ENCODE measurements at places on chromosomes 1 and 21. TPM values are rescaled to one million over a fixed set of nuclear protein-coding genes. Genes with fewer than 3 reads are reported as not detected.
A peak's percentile ranks its signal among the peaks of the same experiment; 100 is the strongest.

CCDC27 gene
- 0.97 TPM for total RNA-seq

DNA sequence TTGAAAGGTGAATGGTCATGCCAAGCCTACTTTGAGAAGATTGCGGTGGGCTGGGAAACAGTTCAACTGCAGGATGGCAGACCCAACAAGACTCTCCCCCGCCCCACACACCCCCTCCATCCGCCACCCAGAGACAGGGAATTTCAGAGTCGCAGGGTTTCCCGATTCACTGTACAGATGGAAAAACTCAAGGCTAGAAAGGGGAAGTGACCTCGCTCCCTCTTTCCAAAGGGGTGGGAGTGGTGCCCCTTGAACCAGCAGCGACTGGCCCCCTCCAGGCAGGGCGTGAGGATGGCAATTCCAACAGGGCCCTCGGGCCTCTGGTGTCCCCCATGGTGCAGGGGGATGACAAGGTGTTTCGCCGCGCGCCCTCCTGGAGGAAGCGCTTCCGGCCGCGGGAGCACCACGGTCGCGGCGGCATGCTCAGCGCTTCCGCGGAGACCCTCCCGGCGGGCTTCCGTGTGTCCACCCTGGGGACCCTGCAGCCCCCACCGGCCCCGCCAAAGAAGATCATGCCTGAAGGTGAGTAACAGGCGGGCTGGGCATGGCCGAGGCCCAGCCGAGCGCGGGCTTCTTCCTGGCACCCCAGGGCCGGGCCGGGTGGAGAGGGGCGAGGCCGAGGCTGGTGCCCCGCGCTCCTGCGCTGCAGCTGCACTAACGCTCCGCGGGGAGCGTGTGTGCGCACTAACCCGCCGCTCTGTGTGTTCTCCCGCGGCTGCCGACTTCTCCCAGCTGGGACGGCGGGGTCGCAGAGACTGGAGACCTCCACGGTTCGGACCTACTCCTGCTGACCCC lies 10.4 kb downstream of the MYOG start:
- DNase-seq, result no peak
- H3K4me1 ChIP-seq, result no peaks in the 10 kb centered on the region
- H3K4me3 ChIP-seq, result peak overlapping the region; percentile 12
- no peak overlapping the region for H3K27ac ChIP-seq

DNAJC8 gene
- 43.7 TPM for total RNA-seq

- H3K4me1 ChIP-seq, result no peaks in the 10 kb centered on the region
- no peaks in the 10 kb centered on the region for H3K36me3 ChIP-seq
- H3K4me3 ChIP-seq, result no peak overlapping the region
- DNase-seq, result no peak
- no peaks in the 10 kb centered on the region for H3K27me3 ChIP-seq
- H3K27ac ChIP-seq, result no peak overlapping the region
Measured at GRCh38 chr21:15421947-15422346, 307.8 kb upstream of the USP25 start.

ZNF648 gene
- 0.34 TPM for total RNA-seq

DNA sequence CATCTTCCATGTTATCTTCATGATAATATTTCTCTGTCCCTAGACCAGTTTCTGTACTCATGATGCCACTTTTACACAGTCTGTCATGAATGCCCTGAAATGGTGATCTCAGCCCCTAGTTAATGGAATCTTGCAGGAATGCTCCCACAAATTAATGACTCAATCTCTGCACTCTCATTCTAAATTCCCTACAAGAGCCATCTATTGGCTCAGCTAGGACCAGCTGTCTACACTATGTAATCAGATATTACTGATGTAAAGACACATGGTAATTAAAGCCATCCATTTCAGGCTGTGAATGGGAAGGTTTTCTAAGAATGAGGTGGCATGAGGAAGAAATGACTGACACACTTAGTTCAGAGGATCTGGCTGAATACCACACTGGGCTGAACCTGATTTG lies 199.1 kb upstream of the KCND3 start:
- no peak overlapping the region for H3K4me3 ChIP-seq
- no peaks in the 10 kb centered on the region for H3K4me1 ChIP-seq
- DNase-seq, result no peak
- no peak overlapping the region for H3K27ac ChIP-seq
- H3K27me3 ChIP-seq, result no peaks in the 10 kb centered on the region

HPCA gene
- total RNA-seq, result not detected

DNA sequence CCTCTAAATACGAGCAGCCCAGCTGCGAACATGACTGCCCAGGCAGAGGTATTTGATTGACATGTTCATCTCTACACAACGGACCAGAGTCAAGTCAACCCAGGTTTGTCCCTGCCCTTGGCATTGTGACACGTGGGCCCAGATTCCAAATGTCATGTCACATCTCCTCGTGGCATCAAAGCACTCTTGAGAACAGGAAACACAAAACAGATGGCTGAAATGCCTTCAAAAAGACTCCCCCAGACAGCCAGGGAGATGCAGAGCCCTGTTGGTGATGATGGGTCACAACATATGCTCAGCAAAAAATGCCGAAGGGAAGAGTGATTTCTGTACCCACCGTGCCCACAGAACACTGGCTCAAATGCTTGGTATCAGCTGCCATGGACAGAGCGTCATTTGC lies 337.8 kb upstream of the DAB1 start:
- no peak overlapping the region for H3K4me3 ChIP-seq
- H3K4me1 ChIP-seq, result no peaks in the 10 kb centered on the region
- no peak overlapping the region for H3K27ac ChIP-seq
- DNase-seq, result no peak
- no peaks in the 10 kb centered on the region for H3K27me3 ChIP-seq

Measured in prostate gland (tissue), 2 donors.